ENCODE measurements at places on chromosomes 4 and X. TPM values are rescaled to one million over a fixed set of nuclear protein-coding genes. Genes with fewer than 3 reads are reported as not detected.

The LRP2BP gene
- total RNA-seq: 2.2 TPM

The CPE gene
- total RNA-seq: not detected

The GAGE1 gene
- total RNA-seq: not detected

The LIAS gene
- total RNA-seq: 10.6 TPM

The GAGE13 gene
- total RNA-seq: not detected

The CT55 gene
- not detected for total RNA-seq

The SERPINA7 gene
- total RNA-seq: not detected

The CDKL5 gene
- 4.3 TPM for total RNA-seq

The OCRL gene
- 2.2 TPM for total RNA-seq

The NKX6-1 gene
- not detected for total RNA-seq

The RIPPLY1 gene
- not detected for total RNA-seq

The ARHGAP4 gene
- 352 TPM for total RNA-seq

The TEX13C gene
- not detected for total RNA-seq

The CYSLTR1 gene
- total RNA-seq: 7.6 TPM

The ANAPC4 gene
- 49.5 TPM for total RNA-seq

The GPRASP3 gene
- total RNA-seq: 2.6 TPM

The ZC4H2 gene
- 5.1 TPM for total RNA-seq

The COL25A1 gene
- not detected for total RNA-seq

The PHEX gene
- total RNA-seq: 0.10 TPM

The POF1B gene
- total RNA-seq: not detected

The TMPRSS11E gene
- total RNA-seq: not detected

The PRRG3 gene
- total RNA-seq: not detected

The UGT2B11 gene
- not detected for total RNA-seq

The MAGEA12 gene
- total RNA-seq: not detected

The TMSB15C gene
- total RNA-seq: 2.0 TPM

The SATL1 gene
- total RNA-seq: 0.10 TPM

The SLC2A9 gene
- total RNA-seq: 1.5 TPM

The RBMXL3 gene
- total RNA-seq: not detected

The GPRASP2 gene
- 0.43 TPM for total RNA-seq

The ING2 gene
- total RNA-seq: 10.9 TPM

Measured in natural killer cell (primary cell).